ENCODE measurements at places on chromosomes 16 and 17. TPM values are rescaled to one million over a fixed set of nuclear protein-coding genes. Genes with fewer than 3 reads are reported as not detected.

KIF22 gene
- 79.8 TPM for total RNA-seq

CA4 gene
- 8.2 TPM for total RNA-seq

HS3ST3B1 gene
- 14.2 TPM for total RNA-seq

TBC1D26 gene
- 2.9 TPM for total RNA-seq

RGS11 gene
- 2.4 TPM for total RNA-seq

BCL6B gene
- not detected for total RNA-seq

SLC13A5 gene
- 1.1 TPM for total RNA-seq
